Common myeloid progenitor, CD34-positive (primary cell): ENCODE measurements at places on chromosomes 1 and 21.
A peak's percentile ranks its signal among the peaks of the same experiment; 100 is the strongest.

- DNase-seq, result no peak
Observed at GRCh38 chr1:215079456-215079855, 3.1 kb upstream of the KCNK2 start.

DNA sequence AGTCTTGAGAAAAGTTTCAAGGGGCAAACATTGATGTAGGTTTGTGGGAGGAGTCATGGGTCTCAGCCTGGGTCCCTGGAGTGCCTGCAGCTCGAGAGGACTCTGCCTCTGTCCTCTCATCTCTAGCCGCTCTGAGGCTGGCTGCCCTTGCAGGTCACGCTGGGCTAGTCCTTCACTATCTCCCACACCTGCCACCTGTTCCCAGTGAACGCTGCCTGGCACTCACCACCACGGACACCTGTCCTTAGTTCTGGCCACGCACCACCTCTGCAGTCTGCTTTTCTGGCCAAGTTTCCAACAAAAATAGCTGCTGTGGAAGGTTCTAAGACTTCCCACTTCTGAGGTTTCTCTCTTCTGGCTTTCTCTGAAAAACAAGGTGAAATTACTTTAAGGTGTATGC, 52.5 kb downstream of the SH3BGR start:
- DNase-seq, result no peak

- no peak for DNase-seq
Observed at GRCh38 chr21:41631564-41632461, 123.9 kb upstream of the TMPRSS2 start.

GRCh38 chr1:101238031-101238628, 1.3 kb downstream of the S1PR1 start:
- DNase-seq, result peak; percentile 13

DNA sequence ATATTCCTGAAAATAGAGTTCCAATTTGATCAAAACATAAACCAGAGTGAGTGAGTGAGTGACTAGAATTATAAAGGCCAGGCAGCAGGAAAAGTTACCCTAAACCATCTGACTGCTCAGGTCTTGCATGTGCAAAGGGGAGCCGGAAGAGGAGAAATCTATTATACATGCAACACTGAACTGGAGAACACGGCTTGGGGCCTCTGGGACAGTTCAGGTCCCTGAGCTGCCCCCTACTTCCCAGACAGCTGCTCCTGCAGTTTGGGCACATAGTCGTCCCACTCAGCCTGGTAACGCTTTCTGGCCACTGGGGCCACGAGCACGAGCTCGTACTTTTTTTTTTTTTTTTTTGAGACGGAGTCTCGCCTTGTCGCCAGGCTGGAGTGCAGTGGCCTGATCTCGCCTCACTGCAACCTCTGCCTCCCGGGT, 40.1 kb downstream of the PTPRC start:
- DNase-seq, result no peak

- no peak for DNase-seq
Observed at GRCh38 chr21:32993894-32994293, 31.8 kb upstream of the OLIG2 start.

DNA sequence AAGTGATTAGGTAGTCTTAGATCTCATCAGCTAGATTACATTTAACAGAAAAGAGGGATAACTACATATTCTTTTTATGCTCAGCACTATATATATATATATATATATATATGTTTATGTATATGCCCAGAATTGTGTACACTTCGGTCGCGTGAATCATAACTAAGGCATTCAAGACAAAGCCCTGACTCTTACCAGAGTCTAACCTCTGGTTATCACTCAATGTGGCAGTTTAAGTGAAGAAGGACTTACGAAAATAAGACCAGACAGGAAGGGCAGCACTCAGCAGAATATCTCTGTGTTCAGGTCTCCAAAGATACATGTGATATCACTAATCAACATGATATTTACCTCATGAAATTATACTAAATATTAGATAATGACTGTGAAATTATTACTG, 1326.7 kb downstream of the MRPL39 start:
- no peak for DNase-seq

- DNase-seq, result peak; percentile 24
Observed at GRCh38 chr1:180343921-180344769, 114.1 kb downstream of the LHX4 start.

DNA sequence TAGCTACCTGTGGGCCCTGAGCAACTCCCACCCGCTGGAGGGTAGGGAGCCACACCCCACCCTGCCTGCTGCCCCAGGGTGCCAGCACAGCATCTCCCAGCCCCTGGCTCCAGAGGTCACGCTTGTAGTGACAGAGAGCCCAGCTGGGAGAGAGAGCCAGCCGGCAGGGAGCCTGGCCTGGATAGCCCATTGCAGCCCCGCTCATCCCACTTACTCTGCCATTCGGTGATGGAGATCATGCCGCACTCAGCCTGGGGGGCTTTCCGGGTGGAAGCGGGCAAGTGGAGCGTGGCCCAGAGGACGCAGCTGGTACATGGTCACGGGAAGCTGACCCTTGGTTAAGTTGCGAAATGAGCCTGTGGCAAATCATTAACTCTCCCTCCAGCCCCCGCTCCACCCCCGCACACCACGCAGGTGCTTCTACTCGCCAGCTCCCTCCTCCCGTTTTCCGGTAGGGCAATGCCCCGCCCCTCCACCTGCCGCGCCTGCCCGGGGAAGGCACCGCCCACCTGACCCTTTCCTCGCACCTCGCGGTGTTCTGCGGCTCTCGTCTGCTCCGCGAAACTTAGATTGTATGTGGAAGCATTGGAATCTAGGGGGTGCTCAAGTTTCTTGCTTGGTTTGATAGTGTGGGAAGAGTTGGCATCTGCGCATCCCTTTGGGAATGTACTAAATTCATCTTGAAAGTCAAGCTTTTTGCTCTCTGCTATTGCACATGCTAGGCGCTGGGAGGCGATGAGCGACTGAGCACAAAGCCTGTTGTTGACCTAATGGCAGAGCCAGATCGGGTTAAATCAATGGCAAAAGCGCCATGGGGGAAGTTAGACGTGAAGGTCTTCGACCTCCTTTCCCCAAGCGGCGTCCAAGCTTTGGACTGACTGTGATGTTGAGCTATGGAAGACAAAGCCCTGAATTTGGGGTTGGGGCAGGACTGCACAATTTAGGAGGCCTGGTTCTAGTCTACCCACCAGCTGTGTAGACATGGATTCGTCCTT, at the start of gene GOLT1A:
Gene GOLT1A, minus strand, starts transcription at position 321 of the 995 bp plus-strand sequence. Its CDS starts 82 bp downstream, at position 239.
- DNase-seq, result peak; percentile 74

GRCh38 chr21:36480618-36481017, 696 bp upstream of the CLDN14 start:
- DNase-seq, result no peak

- DNase-seq, result no peak
Observed at GRCh38 chr1:172041742-172042141, 200.4 kb downstream of the DNM3 start.

DNA sequence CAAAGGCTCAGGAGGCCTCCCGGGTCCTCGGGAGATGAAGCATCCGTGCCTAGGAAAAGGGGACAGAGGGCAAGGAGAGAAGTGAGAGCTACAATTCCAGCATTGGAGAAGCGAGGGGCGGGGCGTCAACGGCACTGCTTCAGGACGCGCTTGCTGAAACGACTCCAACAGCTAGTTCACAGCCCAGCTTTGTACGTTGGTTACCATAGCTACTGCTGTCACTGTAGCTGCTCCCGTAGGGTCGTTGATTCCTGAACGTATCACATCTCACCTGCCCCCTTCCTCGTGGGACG, 63.1 kb downstream of the TOR1AIP2 start:
- no peak for DNase-seq

GRCh38 chr1:231887866-231888265, 261.3 kb downstream of the DISC1 start:
- DNase-seq, result no peak

DNA sequence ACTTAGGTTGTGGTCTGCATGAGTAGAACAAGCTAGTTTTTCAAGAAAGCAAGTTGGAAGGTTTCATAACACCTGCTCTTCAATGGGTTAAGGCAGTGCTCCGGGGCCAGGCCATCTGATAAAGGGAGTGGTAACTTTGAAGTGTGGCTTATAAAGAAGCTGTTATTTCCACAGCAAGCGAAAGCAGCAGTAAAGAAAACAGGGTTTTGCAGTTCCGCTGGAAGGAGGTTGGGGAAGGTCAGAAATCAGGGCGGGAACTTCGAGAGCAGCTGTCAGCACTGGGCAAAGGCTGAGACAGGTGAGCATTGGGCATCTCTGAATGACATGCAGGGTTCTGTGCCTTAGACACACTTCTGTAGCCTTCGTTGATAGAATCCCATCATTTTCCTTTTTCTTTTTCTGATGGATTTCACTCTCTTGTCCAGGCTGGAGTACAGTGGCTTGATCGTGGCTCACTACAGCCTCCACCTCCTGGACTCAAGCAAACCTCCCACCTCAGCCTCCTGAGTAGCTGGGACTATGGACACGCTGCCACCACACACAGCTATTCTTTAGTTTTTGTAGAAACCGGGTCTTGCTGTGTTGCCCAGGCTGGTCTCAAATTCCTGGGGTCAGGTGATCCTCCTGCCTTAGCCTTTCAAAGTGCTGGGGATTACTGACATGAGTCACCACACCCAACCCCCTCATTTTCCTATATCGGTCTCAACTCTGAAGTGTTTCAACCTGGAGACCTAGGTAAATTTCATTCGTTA, 20.5 kb downstream of the TMEM51 start:
- no peak for DNase-seq

DNA sequence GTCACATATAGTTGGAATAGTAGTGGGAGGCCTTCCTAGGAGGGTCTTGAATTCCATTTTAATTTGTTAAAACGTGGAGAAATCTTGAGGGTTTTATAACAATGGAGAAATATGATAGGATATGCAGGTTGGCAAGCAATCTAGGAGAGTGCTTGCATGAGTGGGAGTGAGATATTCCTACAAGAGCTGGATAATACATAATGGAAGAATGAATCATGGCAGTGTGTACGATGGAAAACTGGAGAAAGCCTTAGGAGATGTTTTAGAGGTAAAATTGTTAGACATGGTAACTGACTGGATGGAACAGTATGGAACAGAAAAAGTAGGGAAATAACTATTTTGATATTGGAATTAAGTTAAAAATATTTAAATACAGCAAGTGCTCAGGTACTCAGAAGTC, 352.4 kb downstream of the PTBP2 start:
- no peak for DNase-seq

- no peak for DNase-seq
Observed at GRCh38 chr1:168507828-168508227, 36.0 kb downstream of the XCL2 start.

DNA sequence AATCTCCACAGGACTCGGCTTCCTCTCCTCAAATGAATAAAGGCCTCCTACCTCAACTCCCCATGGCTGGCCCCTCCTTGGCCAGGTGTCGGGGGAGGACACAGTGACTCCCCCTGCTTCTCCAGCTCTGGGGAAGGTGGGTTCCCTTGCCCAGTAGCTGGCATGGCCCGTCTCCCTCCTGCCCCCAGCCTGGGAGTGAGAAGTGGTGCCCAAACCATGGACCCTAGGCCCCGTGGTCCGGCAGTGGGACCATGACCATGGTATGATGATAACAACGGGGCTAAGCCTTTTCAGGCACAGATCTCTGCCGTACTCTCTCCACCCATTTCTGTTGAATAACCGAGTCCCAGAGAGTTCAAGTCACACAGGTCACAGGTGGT, 11.2 kb downstream of the PLA2G2F start:
- DNase-seq, result no peak

DNA sequence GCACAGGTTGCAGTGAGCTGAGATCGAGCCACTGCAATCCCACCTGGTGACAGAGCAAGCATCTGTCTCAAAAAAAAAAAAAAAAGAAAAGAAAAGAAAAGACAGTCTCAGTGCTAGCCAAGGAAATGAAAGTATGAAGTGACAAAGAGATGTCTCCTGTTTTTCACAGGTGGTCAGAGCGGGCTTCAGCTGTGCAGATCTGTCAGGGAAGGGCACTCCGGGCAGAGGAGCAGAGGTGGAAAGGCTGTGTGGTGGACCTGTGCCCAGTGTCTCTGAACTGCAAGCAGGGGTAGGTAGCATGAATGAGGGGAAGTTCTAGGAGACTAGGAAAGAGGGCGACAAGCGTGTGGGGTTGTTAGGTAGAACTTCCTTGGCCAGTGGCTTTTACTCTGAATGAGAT, 67.5 kb downstream of the CD247 start:
- DNase-seq, result no peak

DNA sequence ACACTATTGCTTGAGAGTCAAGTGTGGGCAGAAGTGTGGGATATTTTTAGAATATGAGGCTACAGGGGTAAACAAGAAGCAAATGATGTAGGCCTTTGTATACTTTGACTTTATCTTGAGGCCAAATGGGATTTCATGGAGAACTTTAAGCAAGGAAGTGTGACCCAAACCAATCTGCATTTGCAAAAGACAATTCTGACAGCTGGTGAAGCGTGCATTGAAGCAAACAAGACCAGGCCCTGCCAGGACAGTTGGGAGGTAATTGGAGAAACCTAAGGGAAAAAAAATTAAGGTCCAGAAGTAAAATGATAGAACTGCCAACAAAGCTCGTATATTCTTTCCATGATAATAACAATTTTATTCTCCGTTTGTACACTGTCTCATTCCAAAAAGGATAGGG, 168.3 kb downstream of the TM2D1 start:
- DNase-seq, result no peak

DNA sequence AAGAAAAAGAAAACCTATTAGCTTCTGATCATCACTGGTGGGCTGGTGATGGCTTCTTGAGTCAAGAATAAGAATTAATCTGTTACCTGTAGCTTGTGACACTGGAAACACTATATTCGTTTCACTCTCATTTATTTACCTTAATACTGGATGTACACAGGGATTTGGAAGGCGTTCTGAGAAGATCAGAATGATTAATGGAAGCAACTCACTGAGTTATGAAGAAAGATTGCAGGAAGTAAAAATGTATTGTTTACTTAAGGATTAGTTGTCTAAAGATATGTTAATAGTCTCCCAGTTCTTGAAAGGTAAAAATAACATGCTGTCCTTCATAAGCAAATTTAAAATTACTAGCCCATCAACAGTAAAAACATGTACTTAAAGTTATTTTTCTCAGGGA, 644.9 kb upstream of the NCAM2 start:
- DNase-seq, result no peak

DNA sequence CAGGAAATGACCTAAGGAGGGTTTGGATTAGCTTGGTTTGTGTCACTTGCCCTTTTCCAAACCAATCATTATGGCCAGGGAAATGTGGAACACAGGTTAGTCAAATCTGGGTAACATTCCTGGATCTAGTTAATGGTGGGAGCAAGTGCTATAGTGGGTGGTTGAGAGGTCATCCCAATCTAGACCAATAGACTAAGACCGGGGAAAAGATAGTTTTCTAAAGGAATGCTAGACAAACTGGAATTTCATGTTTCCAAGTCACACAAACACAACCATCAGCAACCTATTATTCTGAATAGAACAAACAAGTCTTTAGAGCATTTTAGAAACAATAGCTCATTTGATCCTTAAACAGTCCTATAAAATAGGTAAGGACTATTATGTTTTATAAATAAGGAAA, 4.3 kb upstream of the MAN1A2 start:
- no peak for DNase-seq
